NCI-H1092 treated with DMSO at 0.1 percent for 48 hours (cell line): ENCODE measurements at places on chromosomes 5 and 9.

DNA sequence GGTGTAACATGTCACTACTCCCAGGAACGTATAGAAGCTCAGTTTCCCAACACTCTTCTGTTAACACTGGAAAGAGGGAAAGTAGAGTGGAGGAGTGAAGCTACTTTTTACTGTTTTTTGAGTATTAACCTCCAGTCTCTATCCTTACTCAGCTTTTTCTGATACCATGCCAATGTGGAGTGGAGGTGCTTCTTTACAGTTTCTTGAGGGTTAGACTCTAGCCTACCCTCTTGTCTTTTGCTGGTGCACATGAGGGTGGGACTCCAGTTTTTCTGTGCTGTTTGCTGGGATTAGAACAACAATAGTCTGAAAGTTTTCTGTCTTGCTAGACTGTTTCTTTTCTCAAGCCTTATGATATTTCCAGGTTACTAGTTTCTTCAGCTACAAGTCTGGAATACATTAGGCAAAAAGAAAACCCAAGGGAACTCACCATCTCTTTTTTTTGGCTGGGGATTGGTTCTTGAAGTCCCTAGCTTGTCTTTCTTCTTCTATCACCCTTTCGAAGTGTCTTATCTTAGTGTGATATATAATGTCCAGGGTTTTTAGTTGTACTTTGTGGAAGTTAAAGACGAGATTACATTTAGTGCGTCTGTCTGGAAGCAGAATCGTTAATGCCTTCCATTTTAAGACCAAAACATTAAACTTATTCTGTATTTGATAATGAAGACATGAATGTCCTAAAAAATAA lies 35.9 kb downstream of the PRR16 start:
- DNase-seq = no peak

- peak; percentile 42 for DNase-seq
Observed at GRCh38 chr5:132227485-132228240, at the start of gene P4HA2. Gene P4HA2 (minus strand): TSS chr5:132227853. CDS start chr5:132218626, 9,227 bp downstream.

GRCh38 chr9:13461414-13461991 lies 182.0 kb upstream of the MPDZ start:
- no peak for DNase-seq

DNA sequence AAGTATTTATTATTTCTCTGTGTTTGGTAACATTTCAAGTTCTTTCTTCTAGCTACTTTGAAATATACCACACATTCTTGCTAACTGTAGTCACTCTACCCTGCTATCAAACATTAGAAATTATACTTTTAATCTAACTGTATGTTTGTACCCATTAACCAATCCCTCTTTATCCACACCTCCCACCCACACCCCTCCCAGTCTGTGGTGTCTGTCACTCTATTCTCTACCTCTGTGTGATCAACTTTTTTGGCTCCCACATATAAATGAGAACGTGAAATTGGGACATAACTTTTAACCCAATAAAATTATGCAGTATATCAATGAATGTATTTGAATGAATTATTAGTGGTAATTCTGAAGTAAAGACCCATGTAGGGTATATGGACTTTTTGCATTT lies 79.7 kb downstream of the PBX3 start:
- no peak for DNase-seq

DNA sequence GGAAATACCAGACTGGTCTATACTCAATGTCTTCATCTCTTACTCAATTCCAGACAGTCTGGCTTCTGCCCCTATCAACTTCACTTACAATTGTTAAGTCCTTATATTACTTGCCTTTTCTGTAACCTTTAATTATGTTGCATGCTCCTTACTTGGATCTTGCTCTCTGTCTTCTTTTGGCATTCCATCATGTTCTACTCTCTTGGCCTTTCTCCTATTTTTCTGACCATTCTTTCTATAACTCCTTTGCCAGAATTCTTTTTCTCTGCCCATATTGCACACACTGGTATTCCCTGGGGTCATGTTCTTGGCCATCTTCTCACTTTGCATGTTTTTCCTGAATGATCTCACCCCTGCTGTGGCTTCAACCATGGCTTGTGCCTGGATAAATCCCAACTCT lies 209.8 kb upstream of the ZNF462 start:
- DNase-seq = no peak

DNA sequence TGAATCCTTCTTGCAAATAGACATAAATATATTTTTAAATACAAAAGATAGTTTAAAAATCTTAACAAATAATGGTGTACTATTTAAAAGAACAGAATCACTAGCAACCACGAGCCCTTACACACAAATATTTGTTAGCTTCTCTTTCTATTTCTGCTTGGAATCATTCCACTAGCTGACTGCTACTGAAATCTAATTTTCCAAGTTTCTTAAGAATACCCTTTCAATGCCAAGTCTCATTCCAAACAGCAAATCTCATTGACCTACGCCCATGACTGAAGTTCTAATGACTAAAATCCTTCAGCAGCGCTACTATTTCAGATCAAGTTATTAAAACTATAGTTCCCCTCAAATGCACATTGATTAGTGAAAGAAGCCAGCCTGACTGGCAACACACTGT lies 13.2 kb upstream of the PPP1R2B start:
- DNase-seq = no peak

DNA sequence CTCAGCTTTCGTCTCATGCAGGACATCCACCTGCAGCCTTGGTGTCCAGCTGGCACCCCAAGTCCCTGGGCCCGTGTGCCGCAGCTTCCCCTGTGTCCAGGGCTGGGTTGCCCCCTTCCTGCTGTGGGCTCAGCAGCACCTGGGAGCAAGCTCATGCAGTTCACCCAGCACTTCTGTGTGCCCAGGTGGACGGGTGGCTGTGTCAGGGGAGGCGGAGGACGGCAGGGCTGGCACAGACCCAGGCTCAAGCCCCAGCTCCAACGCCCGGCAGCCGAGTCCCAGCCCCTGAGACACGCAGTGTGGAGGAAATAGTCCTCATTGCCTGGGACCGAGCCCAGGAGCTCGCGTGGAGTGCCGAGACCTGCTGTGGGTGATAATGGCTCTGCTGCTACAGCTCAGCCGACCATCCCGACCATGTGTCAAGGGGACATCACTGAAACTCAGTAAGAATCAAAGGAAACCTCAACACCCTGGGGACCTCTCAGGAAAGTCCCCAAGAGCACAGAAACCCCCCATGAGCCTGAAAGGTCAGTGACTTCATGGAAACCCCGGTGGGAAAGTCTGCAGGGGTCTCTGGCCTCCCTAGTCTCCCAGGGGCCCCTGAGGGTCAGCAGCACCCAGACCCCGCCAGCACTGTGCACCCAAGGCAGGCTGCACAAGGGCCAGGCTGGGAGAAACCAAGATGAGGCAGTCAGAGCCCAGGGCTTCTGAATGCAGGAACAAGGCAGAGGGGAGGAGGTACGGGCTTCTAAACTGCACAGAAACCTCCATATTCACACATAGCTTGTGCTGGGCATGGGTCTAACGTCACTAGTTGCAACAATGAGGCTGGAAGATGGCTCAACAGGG lies 38.8 kb downstream of the LPCAT1 start:
- no peak for DNase-seq

DNA sequence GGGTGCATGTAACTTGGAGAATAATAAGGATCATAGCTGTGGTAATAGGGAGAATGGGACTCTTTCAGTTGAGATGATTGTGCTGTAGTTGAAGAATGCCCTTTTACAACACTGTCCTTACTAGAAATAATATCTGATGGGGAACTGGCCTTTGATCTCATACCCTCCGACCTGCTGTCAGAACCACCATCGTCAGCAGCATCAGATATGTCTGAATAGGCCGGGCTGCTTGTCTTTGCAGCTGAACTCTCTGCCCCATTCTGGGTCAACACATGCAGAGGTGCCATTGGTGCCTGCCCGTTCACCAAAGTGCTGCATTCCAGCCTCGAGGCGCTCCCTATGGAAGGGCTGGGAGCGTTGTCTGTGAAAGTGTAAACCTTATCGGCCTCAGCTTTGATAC lies 99.1 kb downstream of the ZNF608 start:
- DNase-seq = no peak

GRCh38 chr5:4987431-4987830 lies 152.7 kb upstream of the ADAMTS16 start:
- DNase-seq = no peak

- DNase-seq = no peak
Observed at GRCh38 chr9:9387511-9388115, 1225.2 kb downstream of the PTPRD start.

DNA sequence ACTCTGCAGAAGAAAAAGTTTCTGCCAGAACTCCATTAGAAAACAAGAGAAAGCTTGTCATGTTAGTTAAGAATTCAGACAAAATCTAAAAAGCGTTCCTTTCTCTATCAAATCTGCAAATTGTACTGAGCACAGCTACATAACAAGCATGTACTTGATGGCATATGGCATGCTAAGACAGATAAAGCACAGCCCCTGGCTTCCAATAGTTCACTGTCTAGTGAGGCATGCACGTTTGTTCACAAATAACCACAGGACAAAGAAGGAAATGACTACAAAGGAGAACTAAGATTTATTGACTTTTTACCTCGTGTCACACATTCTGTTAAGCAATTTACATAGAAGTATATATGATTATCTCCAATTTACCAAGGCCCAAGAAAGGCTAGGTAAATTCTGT lies 518.2 kb upstream of the TLE4 start:
- no peak for DNase-seq

DNA sequence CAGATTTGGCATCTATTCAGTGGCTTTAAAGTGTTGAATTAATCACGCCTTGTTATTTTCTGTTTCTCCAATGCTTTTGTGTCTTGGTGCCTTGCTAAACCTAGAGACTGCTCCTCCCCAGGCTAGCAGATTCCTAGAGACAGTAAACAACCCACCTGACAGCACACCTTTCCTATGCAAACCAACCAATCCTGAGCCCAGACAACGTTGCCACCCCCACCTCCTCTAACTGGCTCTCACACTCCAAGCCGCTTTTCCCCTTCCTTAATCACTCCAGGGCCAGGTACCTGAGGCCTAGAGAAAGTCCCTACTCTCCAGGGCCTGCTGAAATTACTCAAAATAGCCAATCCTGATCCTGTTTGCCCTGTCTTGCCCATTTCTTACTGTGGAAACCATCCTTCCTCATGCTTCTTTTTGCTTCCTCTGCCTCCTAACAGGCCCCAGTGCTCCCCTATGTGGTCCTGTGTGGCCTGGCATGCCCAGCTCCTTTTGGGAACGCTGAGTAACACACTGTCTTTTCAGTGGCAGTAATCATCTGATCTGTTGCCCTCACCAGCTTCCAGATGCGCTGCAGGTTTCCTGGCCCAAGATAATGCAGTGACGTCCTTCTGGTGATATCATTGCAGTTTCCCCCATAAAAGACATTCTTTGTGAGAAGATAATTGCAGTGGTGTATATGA lies 53.4 kb downstream of the GAS1 start:
- no peak for DNase-seq

DNA sequence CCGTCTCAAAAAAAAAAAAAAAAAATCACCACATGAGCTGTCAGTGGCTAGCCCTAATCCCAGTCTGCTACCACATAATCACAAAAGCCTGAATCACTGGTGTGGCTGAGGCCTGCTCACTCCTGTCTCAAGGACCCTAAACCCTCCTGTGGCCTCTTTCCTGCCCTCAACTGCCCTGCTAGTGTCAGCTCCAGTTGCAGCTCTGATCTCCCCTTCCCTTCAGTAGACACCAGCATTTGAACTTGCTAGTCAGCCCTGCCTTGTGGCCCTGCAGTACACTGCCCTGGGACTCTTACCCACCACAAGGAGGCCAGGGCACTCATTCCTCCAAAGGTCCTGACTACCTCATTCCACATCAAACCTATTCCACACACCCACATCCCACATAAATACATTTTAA lies 9.5 kb upstream of the P4HA2 start:
- no peak for DNase-seq

GRCh38 chr5:4639946-4640345 lies 500.2 kb upstream of the ADAMTS16 start:
- DNase-seq = no peak

DNA sequence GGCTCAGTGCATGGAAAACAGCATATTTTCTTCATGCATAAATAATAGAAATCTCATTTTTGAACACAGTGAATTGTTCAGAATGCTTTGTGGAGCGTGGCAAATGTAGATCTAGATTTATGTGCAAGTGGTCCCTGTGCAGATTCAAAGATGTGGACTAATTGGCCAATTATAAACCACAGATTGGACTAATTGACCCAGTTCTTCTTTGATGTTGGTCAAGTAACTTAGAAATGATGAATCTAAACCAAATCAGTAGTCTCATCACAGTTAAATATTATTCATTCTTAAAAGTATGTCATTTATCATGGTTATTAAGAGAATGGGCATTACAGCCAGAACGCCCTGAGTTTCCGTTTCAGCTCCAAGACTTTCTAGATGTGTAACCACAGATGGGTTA lies 11.7 kb upstream of the PDE4D start:
- no peak for DNase-seq

GRCh38 chr9:74951725-74952151 lies 974 bp downstream of the C9orf40 start:
- peak; percentile 76 for DNase-seq

DNA sequence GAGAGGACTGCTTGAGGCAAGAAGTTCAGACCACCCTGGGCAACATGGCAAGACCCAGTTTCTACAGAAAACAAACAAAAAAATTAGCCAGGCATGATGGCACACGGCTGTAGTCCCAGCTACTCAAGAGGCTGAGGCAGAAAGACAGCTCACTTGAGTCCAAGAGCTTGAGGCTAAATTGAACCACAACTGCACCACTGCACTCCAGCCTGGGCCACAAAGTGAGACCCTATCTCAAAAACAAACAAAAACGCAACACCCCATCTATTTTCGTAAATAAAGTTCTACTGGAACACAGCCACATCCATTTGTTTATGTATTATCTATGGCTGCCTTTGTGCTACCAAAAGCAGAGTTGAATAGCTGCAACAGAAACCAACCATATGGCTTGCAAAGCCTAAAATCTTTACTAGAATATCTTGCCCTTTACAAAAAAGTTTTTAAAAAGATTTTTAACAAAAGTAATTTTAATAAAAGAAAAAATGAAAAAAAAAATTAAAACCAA lies 67.5 kb downstream of the SETX start:
- no peak for DNase-seq

DNA sequence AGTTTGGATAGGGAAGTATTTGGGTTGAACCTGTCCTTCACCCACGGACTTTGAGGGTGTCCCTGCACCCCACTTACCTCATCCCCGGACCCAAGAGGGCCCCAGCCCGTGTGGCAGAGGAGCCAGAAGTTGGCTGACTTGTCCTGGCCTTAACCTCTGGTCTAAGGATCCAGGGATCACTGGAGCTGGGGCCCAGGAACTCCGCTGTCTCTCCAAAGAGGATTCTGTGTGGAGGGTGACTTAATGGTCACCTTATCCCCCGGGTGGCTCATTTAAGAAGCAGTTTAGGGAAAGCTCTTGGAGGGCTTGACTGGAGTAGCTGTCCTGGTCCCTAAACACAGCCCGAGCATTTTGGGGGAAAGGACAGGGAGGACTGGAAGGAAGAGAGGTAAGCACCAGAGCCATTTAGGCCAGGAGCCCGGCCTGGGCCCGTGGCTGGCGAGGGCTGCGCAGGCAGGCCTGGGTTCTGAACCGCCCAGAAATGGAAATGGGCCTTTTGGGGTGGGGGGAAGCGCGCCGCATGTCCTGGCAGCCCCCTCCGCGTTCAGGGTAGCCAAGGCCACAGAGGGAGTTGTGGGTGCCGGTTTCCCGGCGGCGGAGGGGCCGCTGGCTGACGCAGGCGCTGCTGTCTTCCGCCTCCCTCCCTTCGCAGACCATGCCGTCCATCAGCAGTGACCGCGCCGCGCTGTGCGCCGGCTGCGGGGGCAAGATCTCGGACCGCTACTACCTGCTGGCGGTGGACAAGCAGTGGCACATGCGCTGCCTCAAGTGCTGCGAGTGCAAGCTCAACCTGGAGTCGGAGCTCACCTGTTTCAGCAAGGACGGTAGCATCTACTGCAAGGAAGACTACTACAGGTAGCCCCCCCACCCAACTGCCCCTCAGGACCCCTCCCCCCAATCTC lies 2.0 kb downstream of the LHX2 start:
- DNase-seq = no peak
